Activated CD4-positive, alpha-beta T cell treated with anti-CD3 and anti-CD28 coated beads, Interleukin-2, amount 50 U/mL, for 24 hours (primary cell): ENCODE measurements at places on chromosomes 12 and 14.
A peak's percentile ranks its signal among the peaks of the same experiment; 100 is the strongest.

DNA sequence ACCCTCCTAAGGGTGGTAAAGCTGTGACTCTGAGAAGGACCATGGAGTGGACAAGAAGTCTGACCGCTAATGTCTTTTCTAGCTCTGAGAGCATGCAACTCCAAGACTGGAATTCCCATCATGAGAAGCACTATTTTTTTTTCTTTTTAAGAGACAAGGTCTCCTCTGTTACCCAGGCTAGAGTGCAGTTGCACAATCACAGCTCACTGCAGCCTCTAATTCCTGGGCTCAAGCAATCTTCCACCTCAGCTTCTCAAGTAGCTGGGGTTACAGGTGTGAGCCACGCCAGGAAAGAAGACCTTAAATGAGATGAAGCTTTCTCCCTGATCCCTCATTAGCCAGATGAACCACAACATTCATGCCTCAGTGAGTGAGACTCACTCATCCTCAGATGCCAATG is 19.2 kb downstream of the VDR start:
- no peak for DNase-seq

DNA sequence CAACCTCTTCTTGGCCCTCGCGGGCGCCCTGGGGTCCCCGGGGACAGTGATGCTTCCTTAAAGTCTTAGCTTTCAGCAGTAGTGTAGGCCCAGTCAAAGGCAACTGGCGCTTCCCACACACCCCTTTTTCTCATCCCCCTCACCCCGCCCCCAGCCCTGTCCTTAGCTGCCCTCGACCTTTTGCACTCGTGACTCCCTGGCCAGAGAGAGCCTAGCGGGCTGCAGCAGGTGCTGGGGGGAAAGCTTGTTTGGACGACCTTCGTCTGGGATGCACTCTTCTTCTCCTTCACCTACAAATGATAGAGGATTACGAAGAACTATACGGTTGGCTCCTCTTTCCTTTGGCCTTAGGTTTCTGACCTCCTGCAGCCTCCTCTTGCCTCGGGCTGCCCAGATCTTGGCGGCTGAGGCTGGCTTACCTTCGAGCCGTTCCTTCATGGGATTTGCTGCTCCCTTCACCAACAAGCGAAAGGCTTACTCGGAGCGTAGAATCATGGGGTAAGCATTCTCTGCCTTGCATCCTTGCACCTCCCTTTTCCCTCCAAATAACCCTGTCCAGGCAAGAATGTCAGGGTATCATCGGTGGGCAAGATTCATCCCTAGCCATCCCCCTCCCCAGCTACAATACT is 815 bp downstream of the COQ10A start:
- DNase-seq = no peak

GRCh38 chr12:121800694-121801594 is 2.9 kb upstream of the SETD1B start:
- DNase-seq = no peak

DNA sequence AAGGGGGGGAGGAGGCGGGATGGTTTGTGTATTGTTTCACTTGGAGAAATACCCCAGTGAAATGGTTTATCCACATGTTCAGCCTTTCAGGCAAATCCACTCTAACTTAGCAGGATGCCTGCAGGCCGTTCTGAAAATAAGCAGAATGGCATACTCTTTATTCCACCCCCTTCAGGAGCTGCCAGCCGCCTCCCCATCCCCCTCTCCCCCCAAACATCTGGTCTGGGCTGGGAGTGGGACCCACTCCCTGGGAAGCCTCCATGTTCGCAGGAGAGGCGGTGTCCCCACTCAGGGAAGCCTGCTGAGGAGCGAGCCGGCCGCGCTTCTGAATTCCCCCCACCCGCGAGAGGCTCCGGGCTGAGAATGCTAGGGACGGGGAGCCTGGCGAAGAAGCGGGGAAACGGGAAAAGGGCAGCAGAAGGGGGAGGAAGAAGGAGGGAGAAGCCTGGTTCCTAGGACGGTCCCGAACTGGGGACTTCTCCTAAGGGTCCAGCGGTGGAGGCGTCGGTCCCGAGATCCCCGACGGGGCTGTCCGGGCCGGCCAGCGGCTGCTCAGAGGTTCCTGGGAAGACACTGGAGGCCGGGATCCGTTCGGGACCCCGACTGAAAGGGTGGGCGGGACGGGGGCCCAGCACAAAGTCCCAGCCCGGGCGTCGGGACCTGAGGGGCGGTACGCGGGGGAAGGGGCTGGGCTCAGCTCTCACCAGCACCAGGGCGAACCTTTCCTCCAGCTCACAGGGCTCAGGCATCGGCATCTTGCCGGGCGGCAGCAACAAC is 666 bp downstream of the FMNL3 start:
- DNase-seq = no peak

- DNase-seq = no peak
Measured at GRCh38 chr14:105198588-105198987, 17.5 kb upstream of the NUDT14 start.

- no peak for DNase-seq
Measured at GRCh38 chr14:23538785-23539184, 12.8 kb downstream of the ZFHX2 start.

- DNase-seq = no peak
Measured at GRCh38 chr12:46402941-46403718, 30.6 kb upstream of the SLC38A2 start.

DNA sequence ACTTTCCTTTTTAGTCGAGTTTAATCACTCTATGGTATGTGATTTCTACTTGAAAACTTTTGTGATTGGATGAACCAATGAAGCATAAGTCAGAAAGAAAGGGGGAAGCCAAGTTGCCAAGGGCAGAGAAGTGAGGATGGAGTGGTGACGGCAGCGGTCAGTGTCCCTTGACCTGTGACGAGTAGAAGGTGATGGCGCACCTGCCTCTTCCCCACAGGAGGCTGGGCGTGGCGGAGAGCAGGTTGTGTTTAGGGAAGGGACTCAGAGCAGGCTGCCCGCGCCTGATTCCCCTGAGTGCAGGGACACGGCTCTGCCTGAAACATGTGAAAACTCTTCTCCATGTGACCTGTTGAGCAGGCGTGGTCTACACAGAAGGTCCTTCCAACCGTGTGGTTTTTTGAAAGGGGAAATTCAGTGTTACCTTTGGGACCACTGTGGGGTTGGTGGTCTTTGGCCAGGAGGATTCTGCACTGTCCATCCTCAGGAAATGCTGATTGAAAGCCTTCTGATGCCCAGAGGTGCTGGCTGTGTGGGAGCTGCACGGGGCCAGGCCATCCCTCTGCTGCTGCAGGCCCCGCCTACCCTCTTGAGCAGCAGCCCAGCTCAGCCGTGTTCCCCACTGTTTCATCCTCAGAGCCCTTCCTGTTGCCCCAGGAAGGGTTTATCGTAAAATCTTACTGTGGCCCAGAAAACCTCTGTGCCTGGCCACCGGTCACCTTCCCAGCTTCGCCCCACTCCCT is 23.5 kb upstream of the AMN start:
- no peak for DNase-seq

DNA sequence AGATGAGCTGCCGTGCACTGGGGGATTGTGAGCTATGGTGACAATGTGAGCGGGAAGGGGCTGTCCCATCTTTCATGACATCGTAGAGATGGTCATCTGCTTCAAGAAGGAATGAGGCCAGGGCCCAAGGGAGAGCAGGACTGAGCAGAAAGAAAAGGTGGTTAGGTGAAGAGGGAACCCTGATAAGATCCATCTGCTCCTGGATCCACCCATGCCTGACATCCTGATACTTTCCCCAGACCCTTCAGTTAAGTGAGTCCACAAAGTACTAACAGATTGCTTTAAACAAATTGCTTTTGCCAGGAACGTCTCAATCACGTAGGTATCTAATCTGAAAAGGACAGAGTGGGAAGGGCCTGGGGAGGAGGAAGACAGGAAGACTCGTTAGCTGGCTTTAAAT is 25.4 kb upstream of the DLK1 start:
- DNase-seq = no peak

DNA sequence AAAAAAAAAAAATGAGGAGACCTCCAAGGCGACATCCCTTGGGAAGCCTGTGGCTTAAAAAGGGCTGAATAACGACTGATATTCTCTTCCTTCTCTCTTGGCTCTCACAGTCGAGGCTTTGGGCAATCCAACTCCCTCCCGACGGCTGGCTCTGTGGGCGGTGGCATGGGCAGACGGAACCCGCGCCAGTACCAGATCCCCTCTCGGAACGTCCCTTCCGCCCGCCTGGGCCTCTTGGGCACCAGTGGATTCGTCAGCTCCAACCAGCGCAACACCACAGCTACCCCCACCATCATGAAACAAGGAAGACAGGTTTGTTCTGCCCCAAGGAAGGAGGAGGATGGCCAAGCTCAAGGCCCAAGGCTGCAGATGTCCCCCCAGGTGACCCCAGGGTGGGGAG is 127.8 kb downstream of the GCH1 start:
- DNase-seq = no peak

GRCh38 chr14:86955771-86956354 is 1037.1 kb downstream of the GALC start:
- no peak for DNase-seq

DNA sequence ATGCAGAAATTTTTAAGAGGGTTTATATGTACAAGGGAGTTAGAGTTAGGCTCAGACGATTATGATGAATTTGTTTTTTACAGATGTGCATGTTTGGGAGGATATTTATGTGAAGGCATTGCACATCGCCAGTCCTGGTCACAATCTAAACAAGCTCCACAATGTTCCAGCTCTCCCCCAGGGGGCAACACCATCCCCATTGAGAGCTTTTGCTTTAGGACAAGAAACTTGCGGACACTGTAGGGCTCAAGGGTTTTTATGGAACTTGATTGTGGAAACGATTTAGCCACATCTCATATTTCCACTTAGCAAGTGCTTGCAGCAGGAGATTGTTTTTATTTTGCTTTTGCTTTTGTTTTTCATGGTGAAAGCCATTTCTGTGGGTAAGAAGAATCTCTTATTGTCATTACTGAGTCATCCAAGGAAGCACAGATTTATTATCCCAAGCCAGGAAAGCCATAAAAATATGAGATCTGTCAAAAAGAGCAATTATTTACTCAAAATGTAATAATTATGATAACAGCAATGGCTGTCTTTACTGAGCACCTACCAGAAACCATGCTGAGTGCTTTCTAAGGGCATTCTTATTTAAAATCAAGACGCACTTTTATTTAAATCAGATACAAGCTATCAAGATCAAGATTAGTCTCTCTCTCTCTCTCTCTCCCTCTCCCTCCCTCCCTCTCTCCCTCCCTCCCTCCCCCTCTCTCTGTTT is 276.7 kb upstream of the SRRM4 start:
- DNase-seq = no peak

GRCh38 chr14:69755296-69755695 is 11.6 kb upstream of the SRSF5 start:
- DNase-seq = no peak

DNA sequence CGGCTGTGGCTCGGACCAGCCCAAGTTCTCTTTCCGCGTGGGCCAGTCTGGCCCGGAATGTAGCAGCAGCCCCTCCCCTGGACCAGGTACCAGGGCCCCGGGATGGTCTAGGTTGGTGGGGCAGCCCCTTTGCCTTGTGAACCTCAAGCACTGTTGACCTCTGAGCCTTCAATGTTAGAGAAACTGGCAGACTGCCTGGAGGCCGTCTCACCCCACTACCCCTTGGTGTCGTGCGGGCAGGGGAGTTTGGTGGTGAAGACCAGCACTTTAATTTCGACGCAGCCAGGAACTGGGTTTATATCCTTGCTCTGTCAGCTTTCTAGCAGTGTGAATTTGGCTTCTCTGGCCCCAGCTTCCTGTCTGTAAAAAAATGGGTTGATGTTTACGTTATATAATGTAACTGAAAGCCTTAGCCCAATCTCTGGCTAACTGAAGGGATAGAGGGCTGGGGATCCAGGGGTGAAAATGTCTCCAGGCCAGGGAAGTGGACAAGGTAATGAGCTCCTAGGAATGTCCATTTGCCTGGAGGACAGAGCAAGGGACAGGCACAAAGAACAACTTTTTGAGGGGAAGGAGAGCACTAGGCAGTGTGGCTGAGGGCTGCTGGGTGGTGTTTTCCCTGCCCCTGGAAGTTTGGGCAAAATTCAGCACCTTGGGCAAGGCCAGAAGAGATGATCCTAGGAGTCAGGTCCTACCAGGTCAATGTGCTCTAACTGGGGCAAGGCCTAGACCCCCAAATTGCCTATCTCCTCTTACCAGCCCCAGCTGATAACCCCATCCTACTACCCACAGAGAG is 11.4 kb downstream of the MCRS1 start:
- DNase-seq = no peak

DNA sequence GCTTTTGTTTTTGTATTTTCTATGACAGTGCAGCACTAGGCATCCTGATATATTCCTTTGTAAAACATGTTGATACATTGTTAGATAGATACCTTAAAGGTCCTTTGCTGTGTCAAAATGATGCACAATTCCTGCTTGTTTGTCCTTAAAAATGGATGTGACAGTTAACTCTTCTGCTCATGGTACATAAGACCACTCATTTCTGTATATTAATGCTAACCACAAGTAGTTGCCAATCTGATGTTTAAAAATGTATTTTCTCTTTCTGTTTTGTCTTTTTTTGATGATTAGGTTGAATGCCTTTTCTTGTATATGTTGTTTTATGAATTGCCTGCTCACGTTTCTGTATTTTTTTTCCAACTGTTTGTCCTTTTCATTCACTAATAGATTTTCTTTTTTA is 35.1 kb downstream of the ATF7IP start:
- DNase-seq = no peak

DNA sequence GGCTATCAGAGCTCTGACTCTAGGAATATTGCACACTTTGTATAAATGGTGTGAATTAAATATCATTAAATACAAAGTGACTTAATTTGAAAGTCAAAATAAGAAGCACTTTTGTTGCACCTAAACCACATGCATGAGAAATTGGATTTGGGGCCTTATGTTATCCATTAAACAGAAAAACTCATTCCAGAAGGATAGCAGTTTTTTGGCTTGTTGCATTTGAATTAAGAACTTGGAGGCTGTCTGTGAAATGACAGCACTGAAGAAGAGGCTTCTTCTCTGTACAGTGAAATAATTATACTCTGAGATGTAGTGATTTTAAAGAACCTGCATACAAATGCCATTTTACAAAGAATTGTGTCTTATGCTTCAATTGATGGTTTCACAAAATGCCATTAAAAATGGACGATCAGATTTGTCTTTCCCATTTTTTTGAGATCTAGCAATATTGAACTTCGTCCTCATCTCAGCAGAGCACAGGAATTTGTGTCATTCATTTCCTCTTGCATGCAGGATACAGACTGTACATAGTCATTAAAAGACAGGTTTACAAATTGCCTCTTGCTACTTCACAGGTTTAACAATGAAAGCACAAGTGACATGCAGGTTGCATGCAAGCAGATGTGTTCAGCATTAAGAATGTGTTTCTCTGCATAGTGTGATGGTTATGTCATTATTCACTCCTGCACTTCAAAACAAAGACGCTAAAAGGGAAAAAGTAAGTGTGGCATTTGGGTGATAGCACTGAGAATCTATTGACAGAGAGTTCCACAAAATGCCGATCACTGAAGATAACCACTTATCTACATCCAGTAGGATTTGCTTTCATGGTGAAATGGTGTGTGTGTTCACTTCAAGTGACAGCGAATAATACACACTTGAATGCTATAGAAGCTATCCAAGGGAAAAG is 35.9 kb upstream of the PYGL start:
- DNase-seq = no peak

GRCh38 chr12:49225576-49226166 is 36.8 kb upstream of the TUBA1A start:
- no peak for DNase-seq

GRCh38 chr14:54773171-54774006 is 129.2 kb downstream of the GCH1 start:
- peak; percentile 81 for DNase-seq
